ENCODE measurements at places on chromosomes 5 and 9. TPM values are rescaled to one million over a fixed set of nuclear protein-coding genes. Genes with fewer than 3 reads are reported as not detected.

DNA sequence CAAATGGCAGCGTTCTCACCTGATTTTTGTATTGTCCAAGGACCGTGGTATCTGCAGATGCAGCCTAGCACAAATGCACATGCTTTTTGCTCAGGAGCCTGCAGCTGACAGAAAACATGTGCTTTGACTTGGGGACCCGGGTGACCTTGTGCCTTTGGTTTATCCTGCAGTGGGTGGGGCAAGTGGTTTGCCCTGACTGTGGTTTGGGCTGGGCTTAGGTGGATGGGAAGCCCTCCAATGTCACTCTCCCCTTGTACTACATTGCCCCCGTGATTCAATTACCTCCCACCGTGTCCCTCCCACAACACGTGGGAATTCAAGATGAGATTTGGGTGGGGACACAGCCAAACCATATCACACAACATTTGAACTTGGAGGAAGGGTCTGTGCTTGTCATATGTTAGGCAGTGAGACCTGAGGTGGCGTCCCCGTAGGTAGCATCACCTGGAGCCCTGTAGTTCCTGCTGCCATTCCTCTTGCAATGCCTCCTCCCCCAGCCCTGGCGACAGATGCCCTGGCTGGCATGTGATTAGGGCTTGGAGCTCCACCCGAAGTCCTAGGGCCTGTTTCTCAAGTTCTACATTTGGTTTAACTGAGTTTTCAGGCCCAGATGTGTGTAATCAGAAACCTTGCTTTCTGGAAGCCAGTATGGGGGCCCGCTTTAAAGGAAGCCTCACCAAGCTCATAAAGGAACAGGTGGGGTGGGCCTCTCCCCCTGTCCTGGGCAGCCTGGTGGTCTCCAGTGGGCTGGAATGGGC is 2.1 kb downstream of the ANKRD33B start:
- DNase-seq = no peak

Gene IL5
- total RNA-seq = not detected

Gene RPS23
- 1,580 TPM for total RNA-seq

DNA sequence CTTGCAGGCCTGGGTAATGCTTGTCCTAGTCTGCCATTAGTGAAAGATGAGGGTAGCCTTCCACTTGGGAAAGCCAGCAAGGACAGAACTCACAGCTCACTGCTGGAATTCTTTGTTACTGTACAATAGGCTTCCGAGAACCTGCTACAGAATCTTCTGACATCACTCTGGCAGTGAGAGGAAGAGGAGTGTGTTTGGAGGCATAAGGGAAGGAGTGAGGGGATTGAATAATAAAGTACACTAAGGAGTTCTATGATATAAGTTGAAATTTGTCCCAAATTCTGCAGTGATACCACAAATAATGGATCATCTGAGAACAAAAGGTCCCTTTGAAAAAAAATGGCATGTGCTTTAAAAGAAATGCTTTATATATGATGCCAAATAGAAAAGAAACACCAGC is at the start of gene SPATA9:
SPATA9 (minus strand) TSS at position 101 of the 400 bp plus-strand sequence. CDS start 137 bp downstream, outside the sequence.
- no peak for DNase-seq

Gene SPACA9
- total RNA-seq = 0.78 TPM

DNA sequence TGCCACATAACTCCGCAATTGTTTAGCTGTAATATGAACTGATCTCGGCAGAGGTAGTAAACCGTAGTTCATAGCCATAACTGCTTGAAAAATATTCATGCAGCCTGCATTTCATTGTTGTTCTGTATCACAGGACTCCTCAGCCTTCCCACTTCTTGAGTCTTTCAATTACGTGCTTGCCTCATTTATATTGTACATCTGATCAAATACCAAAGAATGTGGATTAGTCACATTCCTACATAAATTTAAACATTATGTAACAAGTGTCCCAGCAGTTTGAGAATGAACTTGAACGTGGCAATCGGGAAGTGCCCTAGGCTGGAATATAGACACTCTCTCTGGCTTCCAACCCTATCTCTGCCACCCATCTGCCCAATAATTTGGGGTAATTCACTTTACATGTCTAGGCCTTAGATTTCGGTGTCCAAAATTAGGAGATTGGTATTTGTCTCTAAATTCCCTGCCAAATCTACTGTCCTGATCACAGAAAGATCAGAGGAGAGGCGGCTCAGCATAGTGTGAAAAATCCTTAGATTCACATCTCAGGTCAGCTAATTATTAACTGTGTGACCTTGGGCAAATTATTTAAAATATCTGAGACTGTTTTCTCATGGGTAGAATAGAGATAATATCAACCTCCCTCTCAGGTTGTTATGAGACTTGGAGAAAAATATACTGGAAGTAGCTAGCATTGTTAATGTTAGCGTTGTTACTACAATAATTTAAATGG is 215.1 kb upstream of the RFX3 start:
- no peak for DNase-seq

DNA sequence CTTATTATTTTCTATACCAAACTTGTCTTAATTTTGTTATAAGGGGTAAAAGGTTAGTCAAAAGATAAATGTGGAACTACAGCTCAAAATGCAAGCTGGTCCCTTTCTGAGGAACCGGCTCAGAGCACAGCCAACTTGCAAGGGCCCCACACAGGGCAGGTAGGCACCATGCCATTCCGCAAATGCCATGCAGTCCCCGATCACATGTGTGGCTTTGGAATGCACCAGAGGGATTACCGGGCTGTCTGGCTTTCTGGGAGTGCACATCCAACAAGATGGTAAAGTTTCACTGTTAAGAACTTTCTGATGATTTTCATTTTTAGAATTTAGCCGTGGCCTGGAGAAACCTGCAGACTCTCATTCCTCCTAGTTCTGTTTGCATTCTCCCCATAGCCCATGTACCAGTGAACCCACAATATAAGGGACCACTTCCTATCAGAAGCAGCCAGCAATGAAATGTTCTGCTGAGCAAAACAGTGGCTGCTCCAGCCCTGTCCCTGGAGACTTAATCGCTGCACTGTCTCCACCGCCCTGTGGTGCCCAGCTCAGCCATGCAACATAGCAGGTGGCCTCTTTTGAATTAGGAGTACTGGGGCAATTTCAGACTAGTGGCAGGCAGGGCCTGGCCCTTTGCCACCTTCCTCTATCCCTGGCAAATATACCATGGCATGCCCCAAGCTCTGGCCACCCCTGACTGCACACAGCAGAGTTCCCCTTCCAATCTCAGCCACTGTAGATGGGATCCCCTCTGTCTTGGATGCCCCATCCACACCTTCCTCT is 11.4 kb downstream of the SHB start:
- no peak for DNase-seq

DNA sequence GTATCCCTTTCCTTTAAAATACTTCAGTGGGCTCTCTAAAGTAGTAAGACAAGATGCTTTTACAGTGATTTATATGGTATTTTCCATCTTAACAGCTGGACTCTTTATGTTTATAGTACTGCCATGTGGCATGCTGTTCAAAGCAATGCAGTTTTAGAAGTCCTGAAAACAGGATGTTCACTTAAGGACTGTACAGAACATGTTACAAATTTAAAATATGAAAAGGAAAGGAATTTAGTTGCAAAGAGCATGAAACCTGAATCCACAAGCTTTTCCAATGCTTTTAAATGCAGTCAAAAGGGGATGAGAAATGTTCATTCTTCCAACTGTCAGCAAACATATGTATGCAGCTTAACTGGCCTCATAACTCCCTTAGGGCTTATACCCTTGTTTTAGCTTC is 580.2 kb downstream of the EFNA5 start:
- no peak for DNase-seq

DNA sequence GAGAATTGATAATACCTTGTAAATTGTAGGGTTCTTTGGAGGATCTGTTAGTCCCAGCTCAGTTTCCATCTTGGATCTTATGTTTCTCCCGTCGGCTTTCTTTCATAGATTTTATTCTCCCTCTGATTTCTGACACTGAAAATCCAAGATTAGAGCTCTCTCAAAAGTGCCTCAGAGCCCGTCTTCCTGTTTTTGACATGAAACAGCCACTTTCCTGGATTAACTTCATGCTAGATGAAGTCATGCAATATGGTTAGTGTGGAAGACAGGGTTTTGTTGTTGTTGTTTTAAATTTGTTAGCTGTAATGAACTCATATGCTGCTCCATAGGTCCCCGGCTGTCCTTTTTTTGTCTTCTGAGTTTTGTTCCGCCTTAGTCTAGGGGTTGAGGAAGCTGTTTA is 51.6 kb upstream of the ZFR start:
- DNase-seq = no peak

- peak; percentile 79 for DNase-seq
Measured at GRCh38 chr9:137276473-137277328, 825 bp upstream of the TOR4A start.

- no peak for DNase-seq
Measured at GRCh38 chr9:93086447-93087224, 9.4 kb upstream of the CARD19 start.

GRCh38 chr5:139847091-139847490 is 51.5 kb downstream of the PSD2 start:
- no peak for DNase-seq

GRCh38 chr5:158845941-158846340 is 253.8 kb downstream of the EBF1 start:
- DNase-seq = no peak

GRCh38 chr9:3585606-3586005 is 59.8 kb upstream of the RFX3 start:
- no peak for DNase-seq

Gene CNTFR
- 1.9 TPM for total RNA-seq

GRCh38 chr5:74450095-74450494 is 190.4 kb downstream of the ENC1 start:
- no peak for DNase-seq

GRCh38 chr5:169097374-169098326 is 203.3 kb downstream of the SLIT3 start:
- DNase-seq = no peak

All from GM23338 (cell line).